ENCODE measurements at places on chromosomes 3 and 15. TPM values are rescaled to one million over a fixed set of nuclear protein-coding genes. Genes with fewer than 3 reads are reported as not detected.

DNA sequence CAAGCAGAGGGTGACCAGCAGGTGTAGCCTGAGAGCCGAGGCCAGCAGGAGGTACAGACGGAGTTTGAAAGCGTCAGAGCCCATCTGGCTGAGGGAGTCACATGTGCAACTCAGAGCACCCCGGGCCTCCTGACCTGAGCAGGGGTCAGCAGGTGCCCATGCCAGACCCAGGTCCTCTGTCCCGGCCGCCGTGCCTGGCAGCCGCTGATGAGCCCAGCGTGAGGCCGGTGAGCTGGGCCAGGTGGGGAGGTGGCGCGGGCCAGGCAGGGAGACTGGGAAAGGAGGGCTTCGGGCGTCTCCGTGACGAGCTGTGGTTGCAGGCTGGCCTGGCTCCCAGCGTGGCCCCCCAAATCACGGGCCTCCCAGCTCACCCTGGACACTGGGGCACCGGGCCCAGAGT lies 130.9 kb downstream of the CHSY1 start:
- peak overlapping the region; percentile 15 for H3K27ac ChIP-seq
- H3K36me3 ChIP-seq = no peaks in the 10 kb centered on the region
- no peak overlapping the region for H3K4me3 ChIP-seq
- DNase-seq = no peak

DNA sequence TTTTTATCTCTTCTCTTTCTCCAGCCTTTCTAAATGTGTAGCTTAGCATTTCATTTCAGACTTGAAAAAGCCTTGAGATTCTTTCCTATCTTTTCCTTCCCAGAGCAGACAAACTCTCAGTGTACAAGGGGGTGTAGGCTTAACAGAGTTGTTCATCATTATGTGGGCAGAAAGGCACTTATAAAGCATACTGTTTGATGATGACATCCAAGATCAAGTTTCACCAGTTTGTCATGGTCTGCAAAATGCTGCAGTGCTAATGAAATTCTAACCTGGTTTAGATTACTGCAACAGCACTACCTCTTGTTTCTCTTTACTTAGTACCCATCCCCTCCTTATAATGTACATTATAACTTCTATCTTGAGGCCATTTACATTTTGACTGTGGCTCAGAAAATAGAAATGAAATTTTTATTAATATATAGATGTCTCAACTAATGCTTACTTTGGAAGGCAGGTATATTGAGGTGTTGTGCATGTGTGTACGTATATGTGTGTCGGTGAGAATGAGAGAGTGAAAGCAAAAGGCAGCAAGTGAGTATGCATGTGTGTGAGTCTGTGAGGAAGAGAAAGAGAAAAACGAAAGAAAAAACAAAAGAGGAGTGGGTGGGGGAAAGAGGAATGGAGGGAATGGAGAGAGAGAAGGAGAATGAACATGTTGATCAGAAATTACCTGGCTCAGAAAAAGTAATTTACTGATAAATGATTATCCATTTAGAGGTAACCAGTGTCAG lies 1043.6 kb downstream of the TUSC7 start:
- H3K4me3 ChIP-seq = no peak overlapping the region

DNA sequence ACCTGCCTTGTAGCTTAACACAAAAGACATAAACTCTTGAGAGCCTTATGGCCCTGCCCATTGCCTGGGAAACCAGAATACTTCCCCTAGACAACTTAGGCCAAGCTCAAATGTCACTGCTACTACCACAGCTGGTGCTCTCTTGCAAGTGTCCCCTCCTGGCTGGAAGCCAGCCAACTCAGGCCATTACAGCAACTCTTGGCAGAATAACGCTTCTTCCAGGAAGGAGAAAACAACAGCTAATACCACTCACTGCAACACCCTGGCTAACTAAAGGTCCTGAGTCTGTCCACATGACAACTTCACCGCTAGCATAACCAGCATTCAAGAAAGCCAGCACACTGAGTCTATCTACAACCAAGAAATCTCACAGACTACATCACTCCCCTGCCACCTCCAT lies 5.1 kb upstream of the B4GALT4 start:
- H3K4me3 ChIP-seq = no peak overlapping the region
- H3K36me3 ChIP-seq = peaks cover 12% of the 10 kb centered on the region
- no peak overlapping the region for H3K27ac ChIP-seq
- H3K27me3 ChIP-seq = peaks cover 9% of the 10 kb centered on the region
- peaks cover 8% of the 10 kb centered on the region for H3K4me1 ChIP-seq

DNA sequence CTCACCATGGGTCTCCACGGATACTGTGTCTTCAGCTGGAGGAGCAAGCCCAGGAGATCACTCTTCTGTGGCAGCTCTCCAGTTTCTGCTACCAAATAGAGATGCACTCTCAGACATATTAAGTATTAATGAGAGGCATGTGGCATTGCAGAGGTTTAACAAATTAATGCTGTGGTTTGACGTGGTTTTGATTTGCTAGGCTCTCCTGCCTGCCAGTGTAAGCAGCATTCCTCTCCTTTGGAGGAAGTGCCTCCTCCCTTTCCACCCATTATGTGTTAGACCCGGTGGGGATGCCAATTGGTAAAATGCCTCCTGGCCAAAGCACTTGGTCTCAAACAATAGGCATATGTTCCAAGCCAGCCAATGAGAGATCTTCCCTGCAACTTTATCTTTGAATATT lies 124.8 kb downstream of the MYLK start:
- peaks cover 44% of the 10 kb centered on the region for H3K4me1 ChIP-seq
- DNase-seq = peak; percentile 38
- H3K27ac ChIP-seq = no peak overlapping the region
- no peaks in the 10 kb centered on the region for H3K27me3 ChIP-seq

GRCh38 chr3:94356581-94356980 lies 293.7 kb downstream of the NSUN3 start:
- H3K36me3 ChIP-seq = no peaks in the 10 kb centered on the region
- H3K4me3 ChIP-seq = no peak overlapping the region
- no peaks in the 10 kb centered on the region for H3K4me1 ChIP-seq
- H3K27me3 ChIP-seq = peaks cover 22% of the 10 kb centered on the region
- no peak overlapping the region for H3K27ac ChIP-seq

GRCh38 chr3:61595826-61596225 lies 34.5 kb downstream of the PTPRG start:
- H3K36me3 ChIP-seq = no peaks in the 10 kb centered on the region
- no peak for DNase-seq
- H3K27me3 ChIP-seq = no peaks in the 10 kb centered on the region
- H3K27ac ChIP-seq = peak overlapping the region; percentile 53
- peaks cover 28% of the 10 kb centered on the region for H3K4me1 ChIP-seq
- H3K4me3 ChIP-seq = no peak overlapping the region

The SLC51B gene
- total RNA-seq = not detected

- H3K27ac ChIP-seq = no peak overlapping the region
- H3K27me3 ChIP-seq = peaks cover 6% of the 10 kb centered on the region
- H3K4me1 ChIP-seq = peaks cover 26% of the 10 kb centered on the region
- no peaks in the 10 kb centered on the region for H3K36me3 ChIP-seq
- H3K4me3 ChIP-seq = peak overlapping the region; percentile 78
Measured at GRCh38 chr15:34584330-34584668, 848 bp upstream of the GOLGA8B start.

DNA sequence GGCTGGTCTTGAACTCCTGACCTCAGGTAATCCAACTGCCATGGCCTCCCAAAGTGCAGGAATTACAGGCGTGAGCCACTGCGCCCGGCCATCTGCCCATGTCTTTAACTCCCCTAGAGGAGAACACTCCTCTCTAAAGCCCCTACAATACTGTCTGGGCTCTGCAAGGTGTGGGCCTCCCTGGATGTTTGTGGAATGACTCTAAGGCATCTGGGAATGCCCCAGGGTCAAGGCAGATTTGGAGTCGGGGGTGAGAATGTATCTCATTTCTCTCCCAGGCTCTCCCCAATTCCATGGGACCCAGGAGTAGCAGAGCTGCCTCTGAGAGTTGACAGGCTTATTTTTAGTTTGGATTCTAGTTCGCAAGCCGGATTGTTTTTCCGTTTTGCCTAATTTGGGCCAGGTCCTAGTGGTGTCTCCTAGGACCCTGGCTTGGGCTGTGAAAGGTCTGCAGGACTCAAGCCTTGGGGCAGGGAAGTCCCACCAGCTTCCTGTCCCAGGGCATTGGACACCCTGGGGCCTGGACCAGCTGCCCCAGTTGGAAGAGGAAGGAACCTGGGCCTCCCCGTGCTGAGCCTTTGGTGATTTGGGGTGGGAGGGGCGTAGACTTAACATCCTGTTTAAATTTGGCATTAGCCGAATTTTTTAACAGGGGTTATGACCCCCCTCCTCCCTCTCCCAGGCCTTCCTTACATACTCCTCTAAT lies 53.5 kb downstream of the MAGEF1 start:
- no peak for DNase-seq
- no peak overlapping the region for H3K4me3 ChIP-seq
- peak overlapping the region; percentile 85 for H3K27ac ChIP-seq
- no peaks in the 10 kb centered on the region for H3K36me3 ChIP-seq
- H3K27me3 ChIP-seq = no peaks in the 10 kb centered on the region

GRCh38 chr15:65006876-65007275 lies 17.2 kb upstream of the SPG21 start:
- H3K36me3 ChIP-seq = peaks cover 24% of the 10 kb centered on the region
- DNase-seq = no peak
- H3K27ac ChIP-seq = no peak overlapping the region
- peaks cover 7% of the 10 kb centered on the region for H3K4me1 ChIP-seq

DNA sequence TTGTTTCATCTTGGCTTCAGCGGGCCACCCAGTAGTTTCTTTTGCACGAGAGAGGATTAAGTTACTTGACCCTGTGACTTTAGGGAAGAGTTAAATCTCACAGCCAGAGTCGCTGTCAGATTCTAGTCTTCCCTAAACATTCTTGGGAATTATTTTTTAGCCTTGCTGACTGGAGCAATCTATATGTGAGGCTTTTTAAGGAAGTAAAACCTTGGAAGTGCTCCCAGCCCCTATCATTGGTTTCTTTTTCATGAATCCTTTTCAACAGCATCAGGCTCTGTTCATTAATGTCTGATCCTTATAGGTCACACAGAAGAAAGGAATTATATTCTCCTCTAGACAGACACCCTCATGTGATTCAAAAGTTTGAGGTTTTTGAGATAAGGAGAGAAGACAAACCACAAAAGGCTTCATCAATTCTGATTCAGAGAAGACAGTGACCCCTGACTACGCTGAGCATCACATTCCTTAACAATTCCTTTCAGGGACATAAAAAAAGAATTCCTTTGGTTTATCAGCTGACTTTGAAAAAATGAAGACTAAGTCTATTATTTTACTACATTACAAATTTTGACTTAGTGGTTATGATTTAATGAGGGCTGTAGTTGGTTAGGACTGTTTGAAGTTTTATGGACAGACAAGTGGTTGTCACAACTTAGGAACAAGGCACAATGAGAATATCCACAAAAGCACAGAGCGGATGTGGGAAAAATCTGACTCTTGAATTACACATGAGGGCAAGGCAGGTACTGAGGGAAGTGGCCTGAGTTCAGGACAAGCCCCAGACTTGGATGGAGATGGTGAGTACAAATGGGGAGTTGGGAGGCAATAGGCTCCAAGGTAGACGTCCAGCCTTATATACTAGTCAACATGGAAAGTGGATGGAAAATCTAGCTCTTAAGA lies 171.1 kb upstream of the STT3B start:
- peaks cover 31% of the 10 kb centered on the region for H3K4me1 ChIP-seq
- peak overlapping the region; percentile 72 for H3K27ac ChIP-seq
- no peak for DNase-seq
- peak overlapping the region; percentile 55 for H3K4me3 ChIP-seq

DNA sequence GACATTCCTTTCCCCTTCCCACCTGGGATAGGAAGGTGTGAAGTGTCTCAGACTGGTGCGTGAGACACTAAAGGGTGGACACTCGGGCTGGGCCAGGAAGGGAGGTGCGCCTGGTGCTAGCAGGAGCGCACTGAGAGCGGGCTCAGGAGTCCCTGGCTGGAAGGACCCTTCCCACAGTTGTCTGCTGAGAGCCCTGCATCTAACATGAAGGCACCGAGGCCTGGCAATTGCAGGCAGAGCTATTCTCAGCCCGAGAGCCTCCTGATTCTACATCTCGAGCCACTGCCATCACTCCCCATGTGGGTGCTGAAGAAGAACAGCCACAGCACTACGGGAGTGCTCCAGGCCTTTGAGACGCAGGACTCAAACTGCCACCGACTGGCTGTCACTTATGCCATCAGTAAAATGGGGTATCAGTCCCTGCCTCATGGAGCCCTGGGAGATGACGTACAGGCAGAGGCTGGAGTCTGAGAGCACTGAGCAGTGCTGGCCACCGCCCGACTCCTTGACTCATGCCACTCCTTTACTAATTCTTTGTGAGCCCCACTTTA lies 159.4 kb downstream of the KLF13 start:
- no peak overlapping the region for H3K4me3 ChIP-seq
- H3K27me3 ChIP-seq = peaks cover 21% of the 10 kb centered on the region
- peaks cover 3% of the 10 kb centered on the region for H3K36me3 ChIP-seq
- no peak overlapping the region for H3K27ac ChIP-seq
- DNase-seq = peak; percentile 71

- H3K27me3 ChIP-seq = no peaks in the 10 kb centered on the region
- H3K4me1 ChIP-seq = peaks cover 11% of the 10 kb centered on the region
- DNase-seq = no peak
- no peak overlapping the region for H3K27ac ChIP-seq
Measured at GRCh38 chr3:116927918-116928317, 218.3 kb downstream of the TUSC7 start.

DNA sequence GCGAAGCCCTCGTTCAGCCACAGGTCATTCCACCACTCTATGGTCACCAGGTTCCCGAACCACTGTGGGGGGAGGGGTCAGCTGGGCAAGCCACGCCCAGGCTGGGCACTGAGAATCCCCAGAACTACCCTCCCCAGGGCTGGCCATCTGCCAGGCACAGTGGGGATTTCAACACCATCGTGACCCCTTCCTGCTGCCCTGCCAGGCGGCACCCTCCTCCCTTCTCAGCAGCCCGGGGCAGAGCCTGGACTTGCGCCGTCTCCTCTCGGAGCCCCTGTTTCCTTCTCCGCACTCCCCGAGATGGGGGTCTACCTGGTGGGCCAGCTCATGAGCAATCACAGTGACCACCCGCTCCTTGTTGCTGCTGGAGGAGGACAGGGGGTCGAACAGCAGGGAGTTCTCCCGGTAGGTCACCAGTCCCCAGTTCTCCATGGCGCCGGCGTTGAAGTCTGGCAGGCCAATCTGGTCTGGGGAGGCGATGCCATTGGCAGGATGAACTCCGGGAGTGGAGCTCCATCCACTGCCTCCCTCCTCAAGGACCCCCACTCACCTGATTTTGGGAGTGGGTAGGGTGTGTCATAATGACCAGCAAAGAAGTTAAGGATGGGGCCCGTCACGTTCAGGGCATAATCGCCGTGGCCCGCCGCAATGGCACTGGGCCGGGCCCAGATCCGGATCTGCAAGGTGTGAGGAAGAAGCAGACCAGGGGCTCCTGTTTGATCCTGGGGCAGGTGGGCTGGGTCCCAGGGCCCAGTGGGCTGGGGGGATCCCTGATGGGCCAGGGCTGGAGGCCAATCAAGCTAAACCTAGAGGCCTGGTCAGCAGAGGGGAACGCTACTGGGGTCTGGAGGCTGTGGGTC lies 10.5 kb downstream of the ANPEP start:
- H3K4me1 ChIP-seq = peaks cover 52% of the 10 kb centered on the region

DNA sequence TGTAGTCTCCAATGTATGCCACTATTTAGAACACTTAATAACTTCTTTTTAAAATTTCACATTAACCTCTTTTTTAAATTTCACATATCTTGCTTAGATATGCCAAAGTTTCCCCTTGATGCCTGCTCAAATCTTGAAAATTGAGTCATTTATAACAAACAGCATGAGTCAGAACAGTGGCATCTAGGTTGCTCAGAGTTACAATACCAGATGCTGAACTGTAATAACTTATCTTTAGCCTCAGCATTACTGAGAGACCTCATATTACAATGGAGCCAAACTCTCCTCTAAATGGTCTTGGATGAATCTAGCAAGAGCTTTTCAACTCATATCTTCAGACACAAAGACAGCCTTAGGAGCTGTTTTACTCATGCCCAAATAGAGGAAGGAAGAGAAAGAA lies 439.3 kb upstream of the ARPP21 start:
- DNase-seq = no peak
- H3K4me1 ChIP-seq = no peaks in the 10 kb centered on the region
- no peak overlapping the region for H3K4me3 ChIP-seq
- no peak overlapping the region for H3K27ac ChIP-seq
- peaks cover 7% of the 10 kb centered on the region for H3K27me3 ChIP-seq

Measured in osteocyte (in vitro differentiated cells).